ENCODE measurements at places on chromosomes 2 and 18.

GRCh38 chr2:237863689-237864443, 4.4 kb downstream of the RAMP1 start:
- peak; percentile 23 for ATAC-seq

DNA sequence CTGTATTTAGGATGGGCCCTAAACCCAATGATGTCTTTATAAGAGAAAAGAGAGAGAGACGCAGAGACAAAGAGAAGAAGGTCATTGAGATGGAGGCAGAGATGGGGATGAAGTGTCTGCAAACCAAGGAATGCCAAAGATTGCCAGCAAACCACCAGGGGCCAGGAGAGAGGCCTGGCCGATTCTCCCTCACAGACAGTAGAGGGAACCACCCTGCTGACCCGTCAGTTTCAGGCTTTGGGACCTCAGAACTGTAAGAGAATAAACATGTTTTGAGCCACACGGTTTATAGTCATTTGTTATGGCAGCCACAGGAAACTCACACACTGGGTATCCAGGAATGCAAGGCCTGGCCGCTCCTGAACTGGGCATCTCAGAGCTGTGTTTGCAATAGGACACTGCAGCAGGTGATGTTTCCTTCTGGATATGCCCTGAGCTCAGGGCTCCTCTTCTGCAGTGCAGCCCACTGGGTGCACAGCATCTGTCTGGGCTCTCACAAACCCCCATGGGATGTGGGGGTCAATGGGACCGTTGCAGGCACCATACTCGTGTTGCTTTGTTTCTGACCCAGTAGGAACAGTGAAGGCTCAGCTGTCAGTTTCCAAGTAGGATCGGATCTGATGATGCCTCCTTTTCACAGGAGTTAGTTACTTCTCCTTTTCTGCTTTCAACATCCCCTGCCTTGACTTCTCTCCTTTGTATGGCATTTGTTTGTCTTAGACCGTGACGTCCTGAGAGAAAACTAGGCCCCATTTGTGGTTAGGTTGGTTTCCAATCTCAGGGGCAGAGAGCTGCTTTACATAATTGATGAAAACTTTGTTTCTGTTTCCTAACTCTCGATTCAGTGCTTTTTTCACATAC, 20.8 kb downstream of the PTPN18 start:
- no peak for ATAC-seq

DNA sequence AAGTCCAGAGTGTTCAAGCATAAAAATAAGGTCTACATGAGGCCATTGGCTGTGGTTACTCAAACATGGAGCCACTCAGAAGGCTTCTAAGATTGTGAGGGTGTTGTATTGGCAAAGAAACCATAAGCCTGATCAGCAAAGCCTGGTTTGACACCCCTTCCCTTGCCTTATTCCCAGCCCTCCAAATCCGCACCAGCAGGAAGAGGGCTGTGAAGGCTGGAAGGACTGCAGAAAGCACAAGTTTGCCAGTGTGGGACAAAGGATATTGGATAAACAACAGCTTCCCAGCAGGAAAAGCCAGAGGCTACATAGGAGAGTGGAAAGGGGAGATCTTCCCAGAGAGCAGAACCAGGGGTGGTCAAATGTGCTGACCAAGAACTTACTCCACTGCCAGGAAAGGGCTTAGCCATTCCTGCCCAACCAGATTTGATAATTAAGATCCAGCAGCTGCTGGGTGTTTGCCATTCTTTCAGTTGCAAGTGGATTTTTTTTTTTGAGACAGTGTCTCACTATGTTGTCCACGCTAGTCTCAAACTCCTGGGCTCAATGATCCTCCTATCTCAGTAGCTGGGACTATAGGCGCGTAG, 1.5 kb upstream of the PRKAG3 start:
- ATAC-seq: no peak

DNA sequence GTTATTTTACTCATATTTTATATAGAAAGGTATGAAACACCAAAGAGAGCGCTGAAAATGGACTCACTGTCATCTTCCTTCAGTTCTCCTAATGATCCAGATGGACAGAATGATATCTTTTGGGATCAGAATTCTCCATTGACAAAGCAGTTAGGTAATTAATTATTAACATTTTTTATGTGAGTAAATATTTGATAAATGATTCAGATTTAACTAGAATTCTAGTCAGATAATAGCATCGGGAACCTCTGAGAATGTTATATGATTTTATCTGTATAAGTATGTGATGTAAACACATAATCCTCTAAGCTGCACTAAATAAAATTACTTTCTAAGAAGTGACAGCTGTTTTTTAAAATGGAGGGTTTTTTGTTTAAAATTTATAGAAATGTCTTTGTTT, 2.0 kb downstream of the ETAA1 start:
- no peak for ATAC-seq

DNA sequence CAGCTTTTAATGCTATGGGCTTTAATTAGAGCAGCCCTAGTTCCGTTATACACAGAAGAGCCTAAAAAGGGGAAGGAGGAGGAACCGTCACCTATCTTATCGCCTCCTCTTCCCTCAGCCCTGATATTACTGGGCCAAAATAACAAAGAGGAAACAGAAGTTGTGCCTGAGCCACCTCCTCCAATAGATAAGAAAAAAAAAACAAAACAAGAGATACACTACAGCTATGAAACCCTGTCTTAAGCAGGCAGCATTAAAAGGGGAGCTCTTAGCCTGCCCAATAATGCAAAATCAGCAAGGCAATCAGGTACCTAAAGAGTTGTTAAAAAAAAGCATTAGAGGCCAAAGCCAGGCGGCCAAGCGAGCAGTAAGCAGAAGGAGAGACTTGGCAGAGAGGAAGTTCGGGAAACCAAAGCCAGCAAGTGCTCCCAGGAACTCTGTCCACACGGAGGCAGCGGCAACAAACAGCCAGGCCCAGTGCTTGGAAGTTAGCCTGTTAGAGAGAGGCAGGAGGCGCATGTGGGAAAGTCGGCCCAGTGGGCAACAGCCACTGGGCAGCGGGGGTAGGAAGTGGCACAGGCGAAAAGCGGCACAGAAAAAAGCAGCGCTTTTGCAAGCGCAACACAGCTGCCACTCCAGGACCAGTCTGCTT, 41.8 kb upstream of the PDK1 start:
- ATAC-seq: no peak

DNA sequence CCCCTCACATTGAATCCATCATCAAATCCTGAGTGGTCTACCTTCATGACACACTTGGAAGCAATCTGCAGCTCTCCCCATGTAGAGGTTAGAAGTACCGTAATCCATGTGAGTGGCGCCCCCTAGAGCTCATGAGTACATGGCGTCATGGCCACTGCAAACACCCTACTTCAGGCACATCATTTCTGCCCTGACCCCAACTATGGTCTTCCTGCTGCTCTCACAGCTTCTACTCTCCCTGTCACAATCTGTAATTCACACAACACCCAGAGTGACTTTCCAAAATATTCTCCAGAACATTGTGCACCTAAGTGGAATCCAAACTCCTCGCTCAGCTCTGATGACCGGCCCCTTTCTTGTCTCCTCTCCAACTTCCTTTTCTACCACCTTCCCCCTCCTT, 141.9 kb downstream of the ANKRD44 start:
- ATAC-seq: peak; percentile 60

- ATAC-seq: no peak
Measured at GRCh38 chr18:41501848-41502247, 453.2 kb upstream of the PIK3C3 start.

GRCh38 chr2:73839653-73840411, 11.1 kb downstream of the STAMBP start:
- ATAC-seq: no peak

DNA sequence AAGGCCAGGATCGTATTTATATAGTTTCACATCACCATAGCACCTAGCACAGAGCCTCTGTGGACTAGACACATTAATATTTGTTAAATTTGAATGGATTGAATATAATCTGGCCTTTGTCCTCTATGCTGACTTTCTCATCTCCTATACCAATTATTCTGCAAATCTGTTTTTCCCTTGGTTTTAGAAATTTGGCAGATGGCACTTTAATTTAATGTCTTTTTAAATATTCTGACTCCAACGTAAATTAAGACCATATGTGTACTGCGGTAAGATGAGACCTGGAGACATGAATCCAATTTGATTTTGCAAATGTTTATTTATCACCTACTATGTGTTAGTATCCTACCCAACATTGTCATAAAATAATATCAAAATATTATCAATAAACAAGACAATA, 1281.9 kb upstream of the PIK3C3 start:
- ATAC-seq: no peak

DNA sequence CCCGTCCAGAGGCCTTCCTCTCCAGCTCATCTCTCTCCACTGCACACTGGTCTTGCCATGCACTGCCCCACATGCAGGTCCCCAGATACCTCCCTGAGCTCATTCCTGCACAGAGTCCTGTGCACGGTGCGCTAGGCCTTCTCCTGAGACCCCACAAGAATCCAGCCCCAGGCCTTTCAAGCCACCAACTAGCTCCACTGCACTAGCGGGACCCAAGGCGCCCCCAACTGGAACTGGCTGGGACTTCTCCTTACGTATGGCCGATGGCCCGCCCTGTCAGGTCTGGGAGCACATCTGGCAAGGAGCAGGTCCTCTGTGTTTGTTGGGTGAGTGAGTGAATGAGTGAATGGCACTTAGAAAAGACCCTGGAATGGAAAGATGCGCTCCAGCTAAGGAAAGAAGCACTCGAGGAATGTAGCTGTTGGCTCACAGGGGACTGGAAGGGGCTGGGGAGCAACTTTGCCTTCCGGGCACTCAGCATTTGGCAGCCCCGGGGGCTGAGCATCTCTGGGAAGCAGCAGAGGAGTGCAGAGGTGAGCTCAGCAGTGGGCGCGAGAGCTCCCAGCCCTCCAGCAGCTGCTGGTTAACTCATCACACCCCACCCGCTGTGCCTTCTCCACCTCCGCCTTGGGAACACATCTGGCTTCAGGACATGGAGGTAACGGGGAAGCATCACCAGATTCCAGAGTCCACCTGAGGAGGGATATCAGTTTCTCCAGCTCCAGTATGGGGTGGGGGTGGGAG, 223.1 kb downstream of the GLI2 start:
- ATAC-seq: no peak

GRCh38 chr2:32932825-32933755, 13.7 kb upstream of the LTBP1 start:
- ATAC-seq: no peak

DNA sequence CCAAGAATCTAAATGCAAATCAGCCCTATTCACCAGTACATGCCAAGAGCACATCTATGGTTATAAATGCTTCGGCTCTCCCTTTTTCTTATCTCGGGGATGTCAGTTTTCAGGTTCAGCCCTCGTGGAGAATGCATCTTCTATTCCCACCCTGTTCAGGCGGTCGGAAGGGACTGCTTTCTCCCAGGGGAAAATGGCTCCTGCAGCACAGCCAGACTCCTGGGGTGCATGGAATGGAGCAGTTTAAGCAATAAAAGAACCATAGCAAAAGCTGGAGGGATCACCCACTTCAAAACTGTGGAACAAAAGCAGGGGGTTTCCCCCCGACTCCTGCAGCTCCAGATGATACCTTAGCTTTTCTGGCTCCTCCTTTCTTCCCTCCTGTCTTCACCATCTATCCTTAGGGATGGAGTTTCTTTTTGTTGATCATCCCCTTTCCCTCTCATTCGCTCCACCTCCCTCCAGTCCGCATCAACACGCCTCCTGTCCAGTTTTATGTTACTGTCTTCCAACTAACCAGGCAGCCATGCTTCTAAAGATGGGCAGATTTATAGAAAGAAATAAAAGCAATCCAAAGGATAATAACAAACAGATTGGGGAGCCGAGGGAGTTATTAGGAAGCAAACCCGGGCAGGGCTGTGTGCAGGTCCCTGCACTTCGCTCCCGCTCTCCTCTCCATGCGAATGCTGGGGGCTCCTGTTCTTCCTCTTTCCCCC, 356.2 kb upstream of the SMIM21 start:
- ATAC-seq: no peak

- no peak for ATAC-seq
Measured at GRCh38 chr2:134244086-134244485, 9.8 kb upstream of the MGAT5 start.

DNA sequence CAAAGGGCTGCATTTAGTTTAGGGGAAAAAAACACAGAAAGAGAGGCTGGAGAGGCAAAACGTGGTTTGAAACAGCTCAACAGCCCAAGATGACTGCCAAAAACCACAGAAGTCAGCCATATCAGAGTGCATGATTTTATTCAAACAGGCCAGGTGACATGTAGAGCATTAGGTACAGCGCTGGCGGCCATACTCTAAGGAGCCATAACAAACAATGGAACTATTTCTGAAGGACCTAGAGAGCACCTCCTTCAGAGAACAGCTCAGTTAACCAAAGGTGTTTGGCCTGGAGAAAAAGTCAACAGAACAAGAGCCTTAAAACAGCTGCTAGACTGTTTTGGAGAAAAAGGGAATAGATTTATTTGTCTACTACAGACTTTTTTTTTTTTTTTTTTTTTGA, 2.6 kb downstream of the THADA start:
- no peak for ATAC-seq

DNA sequence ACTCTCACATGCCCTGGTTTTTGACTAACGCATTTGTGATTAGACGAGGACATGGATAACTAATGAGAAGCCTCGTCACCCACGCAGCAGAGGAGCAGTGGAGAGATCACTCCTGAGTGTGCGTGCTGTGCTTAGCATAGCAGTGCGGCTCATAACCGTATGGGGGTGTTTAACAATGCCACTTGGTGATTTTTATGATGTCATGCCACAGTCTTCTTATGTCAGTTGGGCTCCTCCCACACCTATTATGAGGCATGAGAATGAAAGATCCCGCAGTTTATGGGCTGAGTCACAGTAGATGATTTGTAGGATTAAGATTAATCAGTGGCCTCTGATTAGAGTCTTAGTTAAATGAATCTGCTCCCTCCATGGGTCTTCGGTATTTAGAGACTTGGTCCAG, 2.5 kb upstream of the SMIM21 start:
- no peak for ATAC-seq

DNA sequence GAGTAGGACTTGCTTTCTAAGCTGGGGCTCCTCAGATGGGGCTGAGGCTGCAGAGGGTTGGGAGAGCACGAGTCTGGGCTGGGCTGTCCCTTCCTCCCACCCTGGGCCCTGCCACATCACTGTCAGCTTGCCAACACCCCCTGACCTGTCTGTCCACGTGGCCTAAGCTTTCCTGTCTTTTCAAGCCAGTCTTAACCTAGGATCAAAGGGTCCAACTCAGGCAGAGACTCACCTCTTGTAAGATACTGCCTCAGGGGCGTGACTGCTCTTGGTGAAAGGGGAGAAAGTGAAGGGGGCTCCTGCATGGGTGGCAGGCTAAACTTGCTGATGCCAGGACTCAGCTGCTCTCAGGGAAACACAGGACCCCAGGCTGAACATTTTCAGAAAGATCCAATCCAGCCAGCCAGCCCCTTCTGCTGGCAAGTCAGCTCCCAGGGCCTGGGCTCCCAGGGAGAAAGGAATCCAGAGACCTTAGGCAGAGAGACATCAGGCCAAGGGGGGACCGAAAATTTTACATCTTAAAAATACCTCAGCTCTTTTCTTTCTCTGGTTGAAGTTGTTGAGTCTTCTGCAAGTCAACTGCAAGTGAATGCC, 144.2 kb upstream of the ID2 start:
- ATAC-seq: no peak

- ATAC-seq: no peak
Measured at GRCh38 chr2:172251231-172251630, 148.5 kb upstream of the DLX2 start.

DNA sequence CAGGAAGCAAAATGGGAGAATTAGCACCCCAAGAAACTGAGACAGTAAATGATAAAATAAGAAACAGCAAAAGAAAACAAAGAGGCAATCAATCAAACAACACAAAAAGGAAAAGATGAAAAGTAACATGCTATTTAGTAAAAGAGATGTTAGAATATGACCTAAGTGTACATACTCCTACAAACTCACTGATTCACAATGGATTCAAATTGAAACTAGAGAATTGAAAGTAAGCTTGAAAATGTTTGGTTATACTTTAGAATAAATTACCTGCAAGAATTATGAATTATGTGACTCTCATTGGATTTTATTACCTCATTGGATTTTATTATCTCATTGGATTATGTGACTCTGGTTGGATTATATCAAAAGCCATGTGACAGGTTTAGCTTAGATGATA, 22.8 kb upstream of the CCNYL1 start:
- ATAC-seq: no peak
